Stimulated activated CD8-positive, alpha-beta memory T cell treated with anti-CD3 and anti-CD28 coated beads, Interleukin-7, amount 100 ng/mL, for 1 hour (primary cell): ENCODE measurements at places on chromosomes 2 and 18.

- no peak for DNase-seq
These were observed 644.4 kb downstream of the ZEB2 start for GRCh38 chr2:143875295-143876233.

DNA sequence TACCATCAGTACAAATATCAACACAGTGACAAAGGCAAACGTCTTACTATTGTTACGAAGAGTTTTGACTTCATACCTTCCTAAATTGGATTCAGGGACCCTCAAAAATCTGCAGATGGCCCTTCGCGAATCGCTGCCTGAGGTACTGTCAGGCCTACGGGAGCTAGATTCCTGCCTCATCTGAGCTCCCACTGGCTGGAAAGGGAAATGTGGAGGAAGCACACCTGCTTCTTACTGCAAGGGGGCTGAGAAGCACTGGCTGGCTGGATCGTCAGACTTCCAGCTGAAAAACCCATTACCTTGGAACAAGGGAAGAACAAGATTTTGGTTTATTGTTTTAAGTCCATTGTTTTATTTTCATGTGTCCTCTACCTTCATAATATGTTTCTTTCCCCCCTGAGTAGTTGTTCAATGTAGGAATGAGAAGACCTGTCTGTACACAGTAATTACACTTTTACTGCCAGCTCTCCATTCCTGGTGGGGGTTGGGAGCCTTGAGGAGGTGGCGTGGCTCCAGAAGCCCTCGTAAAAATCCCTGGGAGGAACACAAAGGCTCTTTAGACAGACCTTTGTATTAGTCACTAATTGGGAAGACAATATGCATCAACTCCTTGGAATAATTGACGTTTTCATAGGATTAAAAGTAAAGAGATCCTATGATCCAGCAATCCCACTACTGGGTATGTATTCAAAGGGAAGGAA, 124.1 kb upstream of the NOSTRIN start:
- DNase-seq: no peak

DNA sequence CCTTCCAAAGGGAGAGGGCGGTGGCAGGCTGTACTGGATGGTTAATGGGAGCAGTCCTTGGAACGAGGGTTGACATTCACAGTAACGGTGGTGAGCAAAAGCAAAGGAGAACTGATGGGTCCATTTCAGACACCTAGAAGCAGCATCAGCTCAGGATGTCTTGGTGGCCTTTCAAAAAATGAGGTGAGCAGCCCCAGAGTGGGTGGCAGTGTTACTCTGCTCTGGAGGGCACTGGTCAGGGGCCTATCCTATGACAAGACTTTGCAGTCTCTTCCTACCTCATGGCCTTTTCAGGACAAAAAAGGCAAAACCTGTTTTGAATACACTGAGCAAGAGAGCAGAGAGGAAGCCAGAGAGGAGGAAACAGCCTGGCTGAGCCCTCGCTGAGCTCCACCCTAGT, 23.5 kb downstream of the CAPN14 start:
- no peak for DNase-seq

DNA sequence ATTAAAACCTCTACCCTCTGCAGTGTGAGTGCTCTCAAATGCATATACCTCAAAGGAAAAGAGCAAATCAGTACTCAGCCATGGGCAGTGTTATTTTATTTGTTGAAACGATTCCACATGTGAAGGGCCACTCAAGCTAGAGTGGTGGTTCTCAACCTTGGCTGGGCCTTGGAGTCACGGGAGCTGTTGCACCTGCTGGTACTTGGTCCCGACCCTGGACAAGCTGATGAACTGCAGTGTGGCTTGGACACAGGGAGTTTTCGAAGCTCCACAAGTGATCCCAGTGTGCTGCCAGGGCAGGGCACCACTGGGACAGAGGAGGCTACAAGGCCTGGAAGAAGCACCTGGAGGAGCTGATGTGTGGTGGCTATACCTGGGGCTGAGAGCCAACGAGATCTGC, 19.7 kb downstream of the GNLY start:
- DNase-seq: no peak

DNA sequence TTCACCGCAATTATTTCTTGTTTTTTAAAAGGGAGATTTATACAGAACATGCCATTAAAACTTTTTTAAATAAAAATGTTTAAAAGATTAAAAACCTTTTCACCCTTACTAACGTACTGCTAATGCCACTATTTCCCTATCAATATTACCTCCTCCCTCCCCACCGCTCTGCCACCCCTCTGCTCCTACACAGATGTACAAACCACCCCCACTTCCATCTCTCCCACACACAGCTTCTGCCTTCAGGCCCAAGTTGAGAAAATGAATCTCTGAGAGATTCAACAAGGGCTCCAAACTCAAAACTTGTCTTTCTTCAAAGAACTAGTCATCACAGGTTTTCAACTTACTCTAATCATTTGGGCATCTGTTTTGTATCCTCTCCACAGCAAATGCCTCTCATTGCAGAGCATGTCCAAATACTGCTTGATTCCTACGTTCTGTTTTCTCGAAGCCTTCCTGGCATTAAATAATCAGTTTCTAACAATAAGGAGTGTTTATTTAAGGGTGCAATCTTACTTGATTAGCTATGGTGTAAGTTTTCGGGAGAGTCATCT, 32.1 kb downstream of the FARSB start:
- no peak for DNase-seq

GRCh38 chr18:45255197-45255890, 359.9 kb upstream of the SLC14A2 start:
- no peak for DNase-seq

GRCh38 chr18:76524900-76525698, 30.1 kb upstream of the ZNF516 start:
- no peak for DNase-seq

DNA sequence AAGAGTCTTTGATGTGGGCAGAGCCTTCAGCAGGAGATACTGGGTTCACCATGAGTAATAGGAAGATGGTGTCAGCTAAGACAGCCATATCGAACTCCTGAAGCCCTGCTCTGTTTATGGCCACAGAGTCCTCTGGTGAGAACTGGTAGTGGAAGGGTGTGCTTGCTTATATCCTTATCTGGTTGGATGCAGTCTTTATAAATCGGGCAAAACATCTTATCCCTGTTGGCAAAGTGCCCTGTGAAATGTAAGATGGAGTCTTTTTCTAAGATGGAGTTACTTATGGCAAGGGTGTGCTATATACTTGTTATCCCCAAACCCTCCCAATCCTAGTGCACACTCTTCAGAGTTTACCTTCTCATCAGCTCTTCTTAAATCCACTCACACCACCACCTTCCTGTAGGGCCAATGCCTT, 190.8 kb upstream of the PARD3B start:
- no peak for DNase-seq

DNA sequence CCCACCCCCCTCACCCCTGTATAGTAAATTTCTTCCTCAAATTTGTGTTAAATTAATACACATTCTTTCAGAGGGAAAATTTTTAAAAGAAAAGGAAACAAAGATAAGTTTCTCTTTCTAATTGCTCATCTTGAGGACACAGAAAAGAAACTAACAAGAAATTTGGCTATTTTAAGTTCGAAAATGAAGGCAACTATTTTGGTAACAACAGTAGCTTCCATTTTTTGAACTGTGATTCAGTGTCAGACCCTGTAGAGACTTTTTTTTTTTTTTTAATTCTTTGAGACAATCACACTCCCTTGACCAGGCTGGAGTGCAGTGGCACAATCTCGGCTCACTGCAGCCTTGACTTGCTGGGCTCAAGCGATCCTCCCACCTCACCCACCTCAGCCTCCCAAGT, 194.9 kb downstream of the SS18 start:
- no peak for DNase-seq

DNA sequence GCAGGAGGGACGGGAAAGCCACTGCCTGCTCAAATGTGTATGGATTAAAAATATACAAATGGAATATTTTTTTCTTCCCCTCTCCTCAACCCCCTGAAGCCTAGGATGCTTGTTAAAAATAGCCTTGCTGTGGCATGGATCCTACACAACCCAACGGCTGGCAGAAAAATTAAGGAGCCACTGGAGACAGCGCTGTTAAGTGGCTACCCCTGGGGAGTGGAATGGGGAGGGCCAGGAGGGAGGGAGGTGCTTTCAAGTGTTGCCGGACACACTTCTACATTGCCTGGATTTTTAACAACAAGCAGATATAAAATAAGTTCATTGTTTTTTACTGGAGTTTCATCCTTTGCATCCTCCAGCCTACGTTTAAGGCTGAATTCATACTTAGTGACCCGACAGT, 66.6 kb downstream of the ZBTB7C start:
- DNase-seq: no peak

DNA sequence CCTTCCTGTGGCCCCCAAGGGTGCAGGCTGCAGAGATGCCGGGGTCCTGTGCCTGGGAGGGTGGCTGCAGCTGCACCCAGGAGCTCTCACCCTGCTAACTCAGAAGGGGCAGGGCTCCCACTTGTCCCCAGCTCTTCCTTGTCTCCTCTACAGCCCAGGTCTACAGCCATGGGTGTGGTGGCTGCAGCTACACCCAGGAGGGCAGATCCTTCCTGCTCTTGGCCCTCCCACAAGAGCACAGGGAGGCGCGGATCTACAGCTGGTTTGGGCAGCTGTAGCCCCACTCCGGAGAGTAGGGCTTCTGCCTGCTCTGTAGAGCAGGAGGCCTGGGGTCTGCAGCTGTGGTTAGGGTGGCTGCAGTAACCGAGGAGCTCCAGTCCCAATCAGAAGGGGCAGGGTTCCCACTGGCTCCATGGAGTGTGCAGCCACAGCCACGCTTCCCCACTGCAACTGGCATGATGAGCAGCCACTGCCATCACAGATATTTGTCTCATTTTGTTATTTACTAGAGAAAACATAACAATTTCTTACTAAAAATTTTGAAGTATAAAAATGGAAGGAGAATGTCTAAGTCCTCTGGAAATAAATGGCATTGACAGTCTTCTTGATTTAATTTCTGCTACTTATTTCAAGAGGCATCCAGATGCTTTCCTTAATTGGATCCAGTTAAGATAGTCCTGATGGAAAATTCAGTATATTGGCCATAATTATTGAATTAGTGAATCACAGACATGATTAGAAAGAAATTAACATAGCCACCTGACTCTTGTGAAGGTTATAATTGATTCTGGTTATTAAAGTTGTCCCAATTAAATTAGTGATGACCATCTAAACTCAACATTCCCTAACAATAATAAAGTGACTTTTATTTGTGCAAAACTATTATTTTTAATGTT, 233.6 kb downstream of the KCNE4 start:
- no peak for DNase-seq

DNA sequence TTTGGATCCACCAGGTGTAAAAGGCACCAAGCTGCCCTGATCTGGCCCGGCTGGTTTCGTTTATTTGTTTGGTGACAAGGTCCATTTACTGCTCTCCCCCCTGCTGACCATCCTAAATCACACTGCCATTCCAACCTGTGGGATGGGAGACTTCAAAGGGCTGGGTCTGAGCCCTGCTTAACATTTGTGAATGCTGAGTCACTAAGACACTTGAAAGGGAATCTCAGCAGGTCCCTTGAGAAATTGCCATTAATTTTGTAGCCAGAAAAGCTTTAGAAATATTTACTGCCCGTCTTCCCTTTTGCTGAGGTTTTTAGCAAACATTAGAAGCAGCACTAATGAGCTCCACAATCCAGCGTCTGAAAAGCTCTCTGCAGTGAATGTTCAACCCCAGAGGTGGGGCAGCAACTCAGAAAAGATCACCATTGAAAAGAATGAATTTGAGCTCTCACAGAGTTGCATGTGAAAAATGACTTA, 133.8 kb downstream of the ARL4C start:
- DNase-seq: no peak

DNA sequence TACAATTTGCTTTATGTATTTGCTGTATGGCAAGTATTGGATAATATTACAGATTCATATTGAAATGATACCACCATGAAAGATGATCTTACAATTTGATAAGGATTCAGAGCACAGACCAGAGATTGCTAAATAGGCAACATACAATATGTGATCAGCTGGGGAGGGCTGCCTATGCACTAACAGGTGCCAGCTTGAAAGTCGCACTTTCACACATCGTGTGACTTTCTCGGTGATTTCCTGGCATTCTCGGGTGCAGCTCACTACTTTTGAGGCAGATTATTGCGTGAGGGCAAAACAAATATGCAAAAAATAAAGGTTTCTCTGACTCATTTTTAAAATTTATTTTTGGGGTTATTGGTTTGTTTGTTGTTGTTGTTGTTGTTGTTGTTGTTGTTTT, 36.0 kb downstream of the RBMS1 start:
- no peak for DNase-seq

DNA sequence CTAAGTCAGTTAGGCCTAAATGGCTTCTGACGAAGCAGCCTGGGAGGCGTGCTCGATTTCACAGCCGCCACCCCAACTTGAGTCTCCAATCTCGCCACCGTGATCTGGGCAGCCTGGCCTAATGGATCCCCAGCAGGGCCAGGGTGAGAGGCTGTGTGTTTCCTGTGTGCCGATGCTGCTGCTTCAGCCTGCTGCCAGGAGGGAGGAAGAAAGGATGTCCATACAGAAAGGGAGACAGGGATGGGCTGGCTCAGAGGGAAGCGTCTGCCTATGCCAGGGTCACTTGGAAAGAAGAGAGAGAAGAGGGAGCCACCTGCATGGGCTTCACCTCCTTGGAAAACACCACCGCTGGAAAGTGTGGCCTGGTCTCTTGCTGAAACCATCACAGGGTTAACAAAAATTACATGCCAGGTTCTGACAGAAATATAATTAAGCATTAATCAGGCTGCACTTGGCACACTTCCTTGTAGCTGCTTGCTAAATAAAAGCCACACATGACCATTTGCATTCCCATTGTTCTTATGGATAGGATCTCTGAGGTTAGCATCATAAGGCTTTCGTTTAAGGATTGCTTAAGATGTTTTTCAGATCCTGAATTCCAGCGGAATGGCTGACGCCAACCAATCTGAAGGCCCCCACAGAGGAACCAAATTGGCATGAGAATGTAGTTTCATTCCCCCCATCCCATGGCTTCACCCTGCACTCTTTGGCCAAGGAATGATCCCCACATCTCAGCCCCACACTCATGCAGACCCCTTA, 108.8 kb upstream of the SLC1A4 start:
- no peak for DNase-seq
